ENCODE measurements at places on chromosomes 2 and 18.

DNA sequence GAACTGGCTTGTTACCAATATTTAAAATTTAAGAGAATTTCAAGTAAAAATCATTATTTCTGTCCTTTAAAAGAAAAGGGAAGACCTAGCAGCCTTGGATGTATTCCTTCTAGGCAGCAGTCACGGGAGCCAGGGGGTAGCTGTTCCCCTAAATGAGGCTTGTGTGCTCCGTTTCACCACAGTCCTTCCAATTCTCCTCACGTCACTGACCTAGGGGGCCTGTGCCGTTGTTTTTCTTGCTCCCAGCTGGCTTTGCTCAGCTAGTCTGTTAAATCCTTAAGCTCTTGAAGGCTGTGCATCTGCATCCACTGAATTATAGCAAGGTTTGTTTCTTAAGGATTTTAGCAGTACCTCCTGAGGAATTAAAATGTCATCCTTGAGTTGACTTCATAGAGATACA is 9.9 kb downstream of the KLHL23 start:
- DNase-seq: no peak

- no peak for DNase-seq
These were observed 18.7 kb downstream of the IMMT start for GRCh38 chr2:86176597-86176996.

DNA sequence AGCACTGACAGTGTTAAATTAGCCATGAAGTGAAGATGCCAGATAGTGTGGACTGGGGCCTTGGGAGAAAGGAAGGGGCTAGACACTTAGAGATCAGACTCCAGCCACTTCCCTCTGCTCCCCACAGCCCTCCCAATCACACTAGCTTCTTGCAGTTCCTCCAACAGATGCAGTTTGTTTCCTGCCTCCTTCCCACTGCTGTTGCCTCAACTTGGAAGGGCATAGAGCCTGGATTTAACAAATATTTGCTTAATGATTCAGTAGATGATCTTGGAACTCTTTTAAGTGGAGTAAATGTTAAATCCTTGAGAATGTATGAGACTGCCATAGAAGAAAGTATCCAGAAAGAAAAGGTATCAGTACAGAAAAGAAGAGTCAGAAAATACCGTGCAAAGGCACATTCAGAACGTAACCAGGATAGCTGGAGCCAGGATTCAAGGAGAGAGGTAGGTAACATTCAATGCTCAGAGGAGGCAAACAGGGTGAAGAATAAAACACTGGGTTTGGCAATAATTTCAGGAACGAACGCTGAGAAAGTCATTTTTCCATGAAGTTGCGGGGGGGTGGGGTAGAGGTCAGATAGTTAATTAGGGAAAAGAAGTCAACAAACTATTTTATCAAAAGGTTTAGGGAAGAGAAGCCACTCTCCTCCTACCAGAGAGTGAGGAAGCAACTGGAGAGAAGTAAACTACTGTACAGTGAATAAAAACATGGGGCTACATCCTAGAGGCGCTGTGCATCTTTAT is 1.3 kb upstream of the BZW1 start:
- DNase-seq: no peak

GRCh38 chr2:98545591-98545990 is 62.7 kb downstream of the COA5 start:
- no peak for DNase-seq

DNA sequence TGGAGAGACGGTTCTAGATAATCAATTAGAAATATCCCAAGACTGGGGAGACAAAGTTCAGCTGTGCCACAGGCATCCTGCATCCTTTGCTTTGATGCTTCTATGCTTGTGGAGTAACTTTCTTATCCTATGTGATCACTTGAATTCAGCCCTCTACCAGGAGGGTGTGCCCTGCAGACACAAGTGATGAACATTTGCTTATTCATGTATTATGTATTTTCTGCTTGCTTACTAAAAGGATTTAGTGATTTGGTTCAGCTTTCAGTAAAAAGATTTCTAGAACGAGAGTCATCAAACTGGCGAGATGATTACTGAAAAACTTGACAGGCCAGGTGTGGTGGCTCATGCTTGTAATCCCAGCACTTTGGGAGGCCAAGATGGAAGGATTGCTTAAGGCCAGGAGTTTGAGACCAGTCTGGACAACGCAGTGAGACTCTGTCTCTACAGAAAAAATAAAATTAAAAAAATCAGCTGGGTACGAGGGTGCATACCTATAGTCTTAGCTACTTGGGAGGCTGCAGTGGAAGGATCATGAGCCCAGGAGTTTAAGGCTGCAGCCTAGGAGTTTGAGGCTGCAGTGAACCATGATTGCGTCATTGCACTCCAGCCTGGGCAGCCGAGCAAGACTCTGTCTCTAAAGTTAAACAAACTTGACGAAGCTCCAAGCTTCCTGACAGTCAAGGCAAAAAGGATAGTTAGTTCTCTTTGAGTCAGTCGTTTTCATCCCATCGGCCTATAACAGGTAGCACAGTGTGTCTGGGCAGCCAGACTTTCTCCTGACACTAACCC is 13.3 kb downstream of the HK2 start:
- no peak for DNase-seq

- no peak for DNase-seq
These were observed 46.0 kb downstream of the ODC1 start for GRCh38 chr2:10402062-10402585.

- no peak for DNase-seq
These were observed 519.3 kb upstream of the HNMT start for GRCh38 chr2:137444970-137445369.

DNA sequence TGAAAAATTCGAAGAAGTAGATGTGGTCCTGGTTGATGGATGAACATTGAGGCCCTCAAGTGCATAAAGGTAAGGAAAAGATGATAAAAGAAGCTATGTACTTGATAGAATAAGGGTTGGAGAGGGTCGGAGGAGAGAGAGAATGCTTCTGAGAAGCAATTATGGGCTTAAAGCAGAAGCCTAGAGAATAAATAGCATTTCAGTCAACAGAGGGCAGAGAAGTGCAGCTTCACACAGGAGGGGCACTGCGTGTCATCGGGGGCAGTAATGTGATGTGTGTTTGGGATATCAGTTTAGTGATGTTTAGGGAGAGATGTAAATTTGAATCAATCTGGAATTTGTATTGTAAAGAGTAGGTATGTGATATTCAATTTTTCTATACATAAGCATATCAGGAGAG is 334.5 kb downstream of the PIK3C3 start:
- DNase-seq: no peak

DNA sequence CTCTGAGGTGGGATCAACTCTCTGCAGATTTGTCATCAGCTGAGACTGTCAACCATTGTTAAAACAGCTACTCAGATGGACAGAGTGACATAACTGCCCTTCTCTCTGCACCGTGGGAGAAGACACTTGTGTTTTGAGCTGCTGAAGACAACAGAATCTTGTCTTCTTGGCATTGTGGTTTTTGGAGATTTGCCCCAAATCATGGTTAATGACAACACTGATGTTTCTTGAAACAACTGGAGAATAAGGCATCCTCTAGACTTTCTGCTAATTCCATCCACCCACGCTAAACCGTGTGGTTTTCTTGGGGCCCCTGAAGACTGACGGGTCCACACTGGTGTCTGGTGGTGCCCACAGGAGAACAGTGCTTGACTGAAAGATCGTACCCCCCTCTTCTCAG is 39.5 kb downstream of the SH3BP4 start:
- DNase-seq: no peak

DNA sequence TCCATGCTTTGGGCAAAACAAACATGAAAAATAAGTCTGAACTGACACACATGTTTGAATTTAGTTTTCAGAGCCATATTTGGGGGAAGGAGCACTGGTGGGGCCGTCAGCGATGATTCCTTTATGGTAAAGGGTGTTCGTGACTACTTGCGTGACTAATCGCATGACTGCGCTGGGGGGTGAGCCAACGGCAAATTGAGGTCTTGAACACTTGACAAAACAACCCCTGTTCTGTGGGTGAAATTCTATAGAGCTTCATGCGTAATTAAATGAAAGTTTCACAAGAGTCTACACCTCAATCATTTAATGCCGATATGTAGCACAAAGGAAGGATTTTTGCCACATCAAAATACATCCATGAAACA is 127.5 kb upstream of the CYP1B1 start:
- no peak for DNase-seq

GRCh38 chr2:107384422-107384821 is 442.3 kb upstream of the RGPD4 start:
- no peak for DNase-seq

DNA sequence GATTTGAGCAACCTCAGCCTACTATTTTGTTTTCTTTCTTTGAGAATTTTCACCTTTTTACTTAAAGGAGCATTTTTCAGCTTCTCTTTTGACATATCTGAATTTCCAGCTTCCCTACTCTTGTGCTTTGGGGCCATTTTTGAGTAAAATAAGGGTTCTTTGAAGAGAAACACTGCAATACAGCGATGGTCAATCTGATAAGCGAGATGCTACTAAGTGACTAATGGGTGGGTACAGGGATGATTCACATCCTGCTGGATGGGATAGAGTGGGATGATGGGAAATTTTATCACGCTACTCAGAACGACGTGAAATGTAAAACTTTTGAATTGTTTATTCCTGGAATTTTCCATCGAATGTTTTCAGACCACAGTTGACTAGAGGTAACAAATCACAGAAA is 211.5 kb downstream of the TMEM247 start:
- no peak for DNase-seq

Measured in activated CD4-positive, alpha-beta T cell treated with anti-CD3 and anti-CD28 coated beads, Interleukin-2, amount 50 U/mL, for 48 hours (primary cell).